GM13977 (cell line): ENCODE measurements at places on chromosomes 16 and 17.

- no peak for DNase-seq
Observed at GRCh38 chr16:14500791-14501190, 129.3 kb downstream of the PARN start.

GRCh38 chr16:73610605-73611156 lies 562.8 kb upstream of the ZFHX3 start:
- no peak for DNase-seq

- DNase-seq, result no peak
Observed at GRCh38 chr17:17509601-17510425, 13.6 kb upstream of the RASD1 start.

DNA sequence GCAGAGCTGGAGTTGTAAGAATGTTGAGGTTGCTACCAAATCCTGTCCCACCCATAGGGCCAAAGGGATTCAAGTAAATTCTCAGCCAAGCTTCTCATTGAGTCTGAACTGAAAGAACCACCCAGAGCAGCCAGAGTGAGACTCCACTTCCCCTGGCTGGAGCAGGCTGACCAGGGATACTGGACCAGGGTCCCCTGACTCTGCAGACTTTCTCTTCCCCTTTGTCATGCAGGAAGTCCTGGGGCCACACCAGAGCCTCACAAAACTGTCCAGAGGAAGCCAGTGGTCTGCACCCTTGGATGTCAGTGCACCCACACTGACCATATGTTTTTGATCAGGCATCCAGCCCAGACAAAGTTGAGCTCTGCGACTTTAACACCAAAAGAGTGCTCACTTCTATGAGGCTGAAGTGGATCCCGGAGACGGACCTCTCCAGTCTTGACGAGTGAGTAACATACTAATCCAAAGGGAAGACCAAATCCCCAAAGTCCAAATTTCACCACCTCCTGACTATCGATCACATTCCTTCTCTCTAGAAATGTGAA lies 4.1 kb downstream of the NXN start:
- DNase-seq, result no peak

DNA sequence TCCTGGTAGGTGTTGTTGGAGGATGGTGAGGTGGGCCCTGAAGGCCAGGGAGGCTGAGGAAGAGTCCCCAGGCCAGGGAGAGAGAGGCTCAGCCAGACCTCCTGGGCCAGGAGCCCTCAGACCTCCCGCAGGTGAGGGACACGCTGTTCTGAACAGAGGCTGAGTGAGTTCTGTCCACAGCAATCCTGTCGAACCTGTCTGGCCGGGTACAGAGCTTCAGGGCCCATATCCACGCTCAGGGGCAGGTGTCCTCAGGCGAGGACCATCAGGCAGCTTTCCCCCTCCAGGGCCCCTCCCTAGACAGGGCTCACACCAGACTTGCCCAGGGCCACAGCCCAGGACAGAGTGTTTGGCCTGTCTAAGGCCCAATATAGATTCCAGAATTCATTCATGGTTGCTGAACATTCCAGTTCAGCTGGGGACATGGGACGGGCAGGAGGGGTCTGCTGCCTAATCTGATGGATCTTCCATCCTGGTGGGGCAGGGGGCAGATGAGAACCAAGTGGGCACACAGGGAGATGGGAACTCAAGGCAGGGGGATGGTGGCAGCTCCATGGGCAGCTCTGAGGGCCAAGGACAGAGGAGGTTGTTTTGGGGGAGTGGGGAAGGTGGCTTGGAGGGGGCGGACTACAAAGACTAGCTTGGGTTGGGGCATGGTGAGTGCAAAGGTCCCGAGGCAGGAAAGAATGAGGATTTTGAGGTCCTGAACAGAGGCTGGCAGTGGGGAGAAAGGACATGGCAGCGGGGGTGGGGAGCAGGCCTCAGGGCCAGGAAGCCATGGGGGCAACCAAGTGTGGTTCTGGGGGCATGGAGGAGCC lies 23.4 kb upstream of the MPRIP start:
- DNase-seq, result no peak

- no peak for DNase-seq
Observed at GRCh38 chr16:10368969-10369551, 16.8 kb upstream of the ATF7IP2 start.

DNA sequence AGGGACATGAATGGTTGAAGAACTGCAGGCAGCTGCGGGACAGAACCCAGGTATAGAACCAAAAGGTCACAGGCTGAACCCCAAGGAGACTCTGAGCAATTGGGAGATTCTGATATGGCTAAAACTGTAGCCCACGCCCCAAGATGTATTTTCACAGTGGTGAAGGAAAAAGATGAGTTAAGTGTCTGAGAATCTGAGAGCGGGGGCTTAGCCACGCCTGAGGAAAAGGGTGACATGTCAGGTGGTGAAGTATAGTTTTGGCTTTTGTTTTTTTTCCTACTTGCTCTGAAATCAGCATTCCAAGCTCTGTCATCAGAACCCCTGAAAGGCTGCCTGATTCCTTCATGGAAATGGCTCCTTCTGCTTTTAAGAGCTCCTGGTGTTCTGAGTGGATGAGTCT lies 73.3 kb downstream of the AKAP1 start:
- DNase-seq, result no peak

DNA sequence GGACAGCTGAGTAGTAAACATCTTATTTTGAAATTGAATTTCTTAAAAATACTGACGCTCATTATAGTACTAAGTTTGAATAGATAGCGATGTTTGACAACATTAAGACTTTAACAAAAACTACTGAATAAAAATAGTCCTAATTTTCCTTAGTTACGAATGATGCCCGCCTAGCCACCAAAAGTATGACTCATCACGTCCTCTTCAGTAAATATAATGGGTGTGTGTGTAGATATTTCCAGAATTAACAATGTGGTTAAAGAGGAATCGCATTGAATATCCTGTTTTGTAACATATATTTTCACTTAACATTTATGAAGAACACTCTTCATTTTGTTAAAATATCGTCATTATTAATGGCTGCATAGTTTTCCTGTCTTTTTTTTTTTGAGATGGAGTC lies 187.6 kb downstream of the MYO1D start:
- no peak for DNase-seq

GRCh38 chr16:10964891-10965326 lies 20.5 kb downstream of the CLEC16A start:
- peak; percentile 62 for DNase-seq

DNA sequence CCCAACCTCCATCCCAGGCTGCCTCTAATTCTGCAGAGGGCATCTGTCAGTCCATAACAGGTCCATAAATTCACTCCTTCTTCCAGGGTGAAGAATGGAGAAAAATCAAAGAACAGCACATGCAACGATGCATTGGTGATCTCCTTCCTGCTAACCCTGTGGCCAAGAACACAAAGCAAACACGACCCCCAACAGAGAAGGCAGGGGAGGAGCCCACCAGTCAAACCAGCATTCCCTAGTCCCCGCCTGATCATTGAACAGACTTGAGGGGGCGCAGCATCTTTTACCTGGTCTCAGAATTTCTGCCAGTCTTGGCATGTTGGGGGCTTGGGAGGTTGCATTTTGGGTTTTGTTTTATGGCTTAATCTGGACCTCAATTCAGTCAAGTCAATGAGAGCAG lies 476.0 kb downstream of the SLC39A11 start:
- DNase-seq, result no peak

- no peak for DNase-seq
Observed at GRCh38 chr16:85445779-85446222, 167.3 kb upstream of the GSE1 start.

DNA sequence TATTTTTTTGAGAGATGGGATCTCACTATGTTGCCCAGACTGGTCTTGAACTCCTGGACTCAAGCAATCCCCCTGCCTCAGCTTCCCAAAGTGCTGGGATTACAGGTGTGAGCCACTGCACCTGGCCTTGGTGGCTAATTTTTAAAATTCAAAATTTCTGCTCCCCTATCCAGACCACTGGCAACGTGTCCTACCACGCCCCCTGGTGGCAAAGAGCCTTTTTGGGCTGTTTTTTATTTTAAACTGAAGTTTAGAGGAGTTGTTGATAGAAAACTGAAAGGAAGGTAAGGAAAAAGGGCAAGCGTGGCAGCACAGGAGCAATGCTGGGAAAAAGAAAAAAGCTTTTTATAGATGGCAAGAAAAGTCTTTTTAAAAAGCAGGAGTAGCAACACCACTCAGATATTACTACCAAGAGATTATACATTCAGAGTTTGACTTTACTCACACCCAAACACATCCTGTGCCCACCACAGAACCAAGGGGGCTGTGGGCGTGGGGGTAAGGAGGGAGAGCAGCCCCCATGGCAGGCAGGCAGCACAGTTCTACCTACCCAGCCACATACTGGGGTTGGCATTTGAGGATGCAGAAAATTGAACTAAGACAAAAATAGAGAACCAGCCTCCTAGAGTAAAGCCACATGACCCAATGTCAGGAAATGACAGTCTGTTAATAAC lies 4.2 kb upstream of the MXRA7 start:
- peak; percentile 68 for DNase-seq

DNA sequence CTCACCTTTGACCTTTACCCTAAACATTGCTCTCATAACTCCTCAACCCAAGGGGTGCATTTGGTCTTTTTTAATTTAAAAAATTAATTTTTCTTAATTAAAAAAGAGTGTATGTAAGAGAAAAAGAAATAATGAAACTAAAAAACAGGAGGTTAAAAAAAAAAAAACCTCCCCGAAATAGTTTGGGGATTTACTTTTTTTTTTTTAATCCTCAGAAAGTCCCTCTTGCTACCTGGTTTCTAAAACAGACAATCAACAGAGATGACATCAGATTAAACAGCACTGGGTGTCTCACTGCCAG lies 301.3 kb downstream of the SOX9 start:
- DNase-seq, result no peak

DNA sequence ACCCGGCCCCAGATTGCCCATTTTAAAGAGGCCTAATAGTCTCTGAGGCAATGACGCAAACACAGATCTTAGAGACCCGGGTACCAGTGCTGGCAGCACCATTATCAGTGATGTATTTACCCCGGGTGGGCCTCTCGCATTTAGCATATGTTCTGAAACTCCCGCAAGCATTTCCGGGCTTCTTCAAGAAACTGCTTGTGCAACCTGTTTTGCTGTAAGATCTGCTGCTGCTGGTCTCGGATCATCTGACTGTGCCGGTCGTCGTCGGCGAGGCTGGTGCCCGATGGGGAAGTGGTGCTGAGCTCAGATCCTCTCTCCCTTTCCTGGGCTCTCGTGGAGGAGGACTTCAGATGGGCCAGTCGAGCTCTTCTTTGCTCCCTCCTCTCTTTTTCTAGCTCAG lies 12.5 kb downstream of the CEP295NL start:
- no peak for DNase-seq

- no peak for DNase-seq
Observed at GRCh38 chr16:4283939-4284338, 11.1 kb upstream of the TFAP4 start.

DNA sequence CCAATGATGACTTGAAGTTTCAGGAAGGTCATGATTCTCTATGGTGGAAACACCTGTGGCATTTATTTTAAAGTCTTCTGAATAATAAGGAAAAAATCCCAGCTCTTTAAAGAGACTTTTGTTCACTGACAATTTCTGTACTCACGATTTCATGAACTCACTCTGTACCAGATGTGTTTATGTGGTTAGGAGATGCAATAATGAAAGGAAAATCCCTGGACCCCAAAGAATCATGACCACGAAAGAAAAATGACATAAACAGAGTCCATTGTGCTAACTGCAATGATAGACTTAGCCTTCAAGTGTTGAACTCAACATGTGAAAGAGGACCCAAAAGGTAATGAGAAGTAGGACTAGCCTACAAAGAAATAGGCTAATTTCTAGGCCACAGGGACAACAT lies 947.5 kb downstream of the CDH11 start:
- no peak for DNase-seq

GRCh38 chr16:64489449-64489848 lies 632.4 kb downstream of the CDH11 start:
- DNase-seq, result no peak

GRCh38 chr17:12046786-12047185 lies 26.1 kb downstream of the MAP2K4 start:
- DNase-seq, result no peak

GRCh38 chr17:40606548-40607353 lies 40.9 kb downstream of the SMARCE1 start:
- no peak for DNase-seq

GRCh38 chr17:78392295-78392694 lies 13.8 kb downstream of the PGS1 start:
- DNase-seq, result no peak

DNA sequence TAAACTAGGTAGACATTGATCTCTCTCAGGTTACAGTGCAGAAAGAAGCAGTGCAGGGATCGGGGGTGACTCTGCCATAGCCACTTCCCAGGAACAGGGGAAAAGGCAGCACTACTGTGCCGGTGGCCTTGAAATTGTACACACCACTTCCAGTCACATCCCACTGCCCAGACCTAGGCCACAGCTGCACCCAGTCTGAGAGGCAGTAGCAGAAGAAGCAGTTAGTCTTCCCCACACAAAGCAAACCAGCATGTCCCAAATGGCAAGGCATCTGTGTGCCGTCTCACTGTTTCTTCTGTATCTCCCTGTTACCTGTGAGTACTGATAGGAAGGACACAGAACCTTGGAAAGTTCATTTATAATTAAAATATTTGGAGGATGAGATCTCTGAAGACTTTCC lies 47.0 kb downstream of the TMC6 start:
- DNase-seq, result no peak

- DNase-seq, result no peak
Observed at GRCh38 chr16:7270823-7271222, 61.8 kb upstream of the RBFOX1 start.
